ENCODE measurements at places on chromosomes 6 and 20.

DNA sequence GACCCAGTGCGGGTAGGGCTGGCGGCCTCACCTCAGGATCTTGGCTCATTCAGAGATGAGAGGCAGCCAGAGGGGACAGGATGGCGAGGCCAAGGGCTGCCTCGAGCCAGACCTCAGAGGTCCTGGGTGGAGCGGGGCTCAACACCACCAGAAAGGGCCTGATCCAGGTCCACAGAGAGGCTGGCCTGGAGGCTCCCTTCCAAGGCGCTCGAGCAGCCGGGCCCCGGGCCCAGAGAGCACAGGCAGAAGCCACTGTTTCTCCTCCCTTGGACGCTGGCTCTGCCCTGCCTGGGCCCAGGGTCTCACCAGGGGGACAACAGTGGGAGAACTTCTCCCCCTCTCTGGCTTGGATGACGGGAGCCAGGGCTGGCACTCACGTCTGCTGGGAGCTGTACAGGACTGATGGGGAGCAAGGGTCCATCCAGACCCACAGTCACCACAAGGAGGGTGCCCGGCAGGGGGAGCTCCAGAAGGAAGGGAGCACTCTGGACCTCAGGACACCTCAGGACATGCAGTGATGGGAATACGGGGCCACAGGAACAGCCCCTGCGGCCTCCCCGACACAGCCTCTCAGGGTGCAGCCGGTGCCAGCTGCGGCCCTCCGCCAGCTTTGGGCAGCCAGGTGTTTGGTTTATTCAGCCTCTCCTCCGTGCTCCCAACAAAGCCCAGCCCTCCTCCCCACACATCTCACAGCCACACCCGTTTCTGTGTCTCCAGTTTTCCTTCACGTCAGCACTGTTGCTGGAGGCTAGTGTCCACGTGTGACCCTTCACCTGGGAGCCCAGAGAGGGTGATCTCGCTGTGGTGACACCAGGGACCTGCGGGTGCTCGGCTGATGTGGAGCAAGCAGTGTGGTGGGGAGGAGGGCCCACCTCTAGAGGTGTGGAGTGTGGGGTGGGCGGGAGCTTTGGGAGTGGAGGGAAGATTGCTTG is 8.7 kb downstream of the RPS21 start:
- DNase-seq: no peak

- no peak for DNase-seq
Observed at GRCh38 chr6:137039010-137039409, 5.8 kb downstream of the IL20RA start.

GRCh38 chr6:36296240-36296639 is 26.4 kb downstream of the PNPLA1 start:
- no peak for DNase-seq

DNA sequence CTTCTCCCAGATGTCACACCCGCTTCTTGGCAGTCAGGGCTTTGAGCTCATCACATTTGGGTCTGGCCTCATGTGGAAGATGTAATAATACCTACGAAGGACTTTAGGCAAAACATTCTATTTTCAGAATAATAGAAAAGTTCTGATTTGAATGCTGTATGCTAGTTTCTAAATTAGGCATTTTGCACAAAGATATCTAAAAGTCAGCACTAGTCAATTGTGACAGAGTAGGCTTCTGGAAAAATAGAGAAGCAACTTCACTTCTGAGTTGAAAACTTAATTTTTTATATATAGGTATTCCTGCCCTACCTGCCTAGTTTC is 38.3 kb upstream of the CD2AP start:
- no peak for DNase-seq

DNA sequence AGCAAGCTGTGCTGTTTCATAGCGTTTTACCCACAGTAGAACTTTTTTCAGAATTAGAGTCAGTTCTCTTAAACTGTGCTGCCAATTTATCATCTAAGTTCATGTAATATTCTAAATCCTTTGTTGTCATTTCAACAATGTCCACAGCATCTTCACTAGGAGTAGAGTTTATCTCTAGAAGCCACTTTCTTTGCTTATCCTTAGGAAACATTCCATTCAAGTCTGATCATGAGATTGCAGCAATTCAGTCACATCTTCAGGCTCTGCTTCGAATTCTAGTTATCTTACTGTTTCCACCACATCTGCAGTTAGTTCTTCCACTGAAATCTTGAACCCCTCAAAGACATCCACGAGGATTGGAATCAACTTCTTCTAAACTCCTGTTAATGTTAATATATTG is 12.5 kb downstream of the CTNNBL1 start:
- DNase-seq: no peak

- DNase-seq: no peak
Observed at GRCh38 chr6:136317971-136318370, 28.3 kb upstream of the BCLAF1 start.

GRCh38 chr20:61722146-61722678 is 343.5 kb downstream of the TAF4 start:
- DNase-seq: no peak

GRCh38 chr6:110574817-110575216 is 98.4 kb upstream of the SLC22A16 start:
- DNase-seq: no peak

- DNase-seq: no peak
Observed at GRCh38 chr20:50468378-50468798, 41.8 kb upstream of the PTPN1 start.

DNA sequence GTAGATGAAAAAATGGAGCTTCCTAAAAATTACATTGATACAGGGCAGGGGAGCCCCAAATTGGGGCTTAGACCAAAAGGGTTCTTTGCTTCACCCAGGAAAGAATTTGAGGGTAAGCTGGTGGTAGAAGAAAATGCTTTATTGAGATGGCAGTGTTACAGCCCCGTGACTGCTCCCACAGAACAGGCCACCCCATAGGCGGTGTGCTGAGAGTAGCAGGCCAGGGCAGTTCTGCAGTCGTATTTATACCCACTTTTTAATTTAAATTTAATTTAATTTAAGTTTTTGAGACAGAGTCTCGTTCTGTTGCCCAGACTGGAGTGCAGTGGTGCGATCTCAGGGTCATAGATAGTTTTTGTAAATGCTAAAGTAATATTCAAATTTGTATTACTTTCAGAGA is 265.0 kb downstream of the CDH26 start:
- no peak for DNase-seq

GRCh38 chr6:97177905-97178304 is 105.1 kb downstream of the MMS22L start:
- no peak for DNase-seq

- no peak for DNase-seq
Observed at GRCh38 chr6:30769853-30770524, 25.6 kb upstream of the IER3 start.

- no peak for DNase-seq
Observed at GRCh38 chr20:56873836-56874235, 244.7 kb downstream of the TFAP2C start.

DNA sequence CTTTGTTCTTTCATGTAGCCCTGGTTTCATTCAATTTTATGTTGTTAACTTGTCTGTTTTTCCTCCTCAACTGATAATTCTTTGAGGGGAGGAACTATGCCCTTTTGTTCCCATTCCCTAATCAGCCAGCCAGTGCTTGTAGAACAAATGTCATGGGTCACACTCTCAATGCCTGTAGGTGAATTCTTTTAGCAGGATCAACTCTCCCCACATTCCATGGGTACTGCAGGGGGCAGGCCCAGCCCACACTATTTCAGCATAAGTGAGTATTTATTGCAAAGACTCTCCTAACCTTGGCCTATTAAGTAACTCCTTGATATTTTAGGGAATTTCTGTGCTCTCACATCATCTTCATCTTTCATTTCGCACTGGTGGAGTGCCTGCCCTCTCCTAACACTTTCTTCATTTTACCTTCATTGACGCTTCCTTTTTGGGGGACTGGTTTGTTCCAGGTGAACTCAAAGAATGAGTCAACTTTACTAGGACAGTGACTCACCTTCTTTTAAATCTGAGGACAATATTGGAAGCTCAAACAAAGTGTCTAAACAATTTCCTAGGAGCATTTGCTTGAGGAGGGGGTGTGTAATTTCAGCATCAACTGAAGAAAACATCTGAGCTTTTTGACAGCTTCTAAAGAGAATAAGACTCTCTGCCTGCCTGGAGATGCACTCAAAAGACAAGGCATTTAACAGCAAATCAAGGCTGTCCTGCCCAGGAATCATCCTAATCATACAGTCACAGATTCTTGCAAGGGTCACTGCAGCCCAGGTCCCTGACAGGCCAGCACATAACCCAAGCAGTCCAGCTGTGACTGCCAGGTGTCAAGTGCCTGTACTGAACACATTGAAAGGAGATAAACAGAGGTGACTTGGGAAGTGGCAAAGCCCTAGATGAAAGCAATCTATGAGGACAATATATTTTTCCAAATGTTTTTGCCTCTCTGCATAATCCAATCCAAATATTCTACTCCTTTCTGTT is 263.9 kb upstream of the PRND start:
- no peak for DNase-seq

GRCh38 chr20:9996944-9997343 is 37.8 kb upstream of the ANKEF1 start:
- DNase-seq: no peak

DNA sequence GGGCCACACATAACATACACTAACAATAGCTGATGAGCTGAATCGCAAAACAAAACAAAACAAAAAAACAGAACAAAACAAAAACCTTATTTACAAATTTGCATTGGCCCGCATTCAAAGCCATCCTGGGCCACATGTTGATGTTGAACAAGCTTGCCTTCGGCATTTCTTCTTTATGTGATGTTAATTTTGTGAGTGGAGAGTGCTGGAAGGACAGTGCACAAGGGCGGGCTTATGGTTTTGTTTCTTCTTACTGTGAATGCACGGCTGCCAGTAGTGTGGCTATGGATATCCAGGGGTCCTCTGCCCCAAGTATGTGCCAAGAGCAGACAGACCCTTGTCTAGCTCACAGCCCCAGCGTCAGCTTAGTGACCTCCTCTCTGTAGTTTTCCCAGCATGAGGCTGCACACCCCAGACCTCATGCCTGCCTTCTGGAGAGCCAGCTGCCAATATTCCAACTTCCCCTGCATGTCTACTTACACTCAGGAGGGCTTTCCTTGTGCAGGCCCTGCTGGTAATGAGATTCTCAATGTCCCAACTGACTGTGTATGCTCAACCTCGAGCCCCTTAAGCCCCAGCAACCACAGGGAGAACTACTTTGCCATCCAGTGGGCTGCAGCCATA is 24.9 kb downstream of the ZNF292 start:
- no peak for DNase-seq

GRCh38 chr6:137121401-137121997 is 51.9 kb downstream of the IL22RA2 start:
- no peak for DNase-seq

- no peak for DNase-seq
Observed at GRCh38 chr6:20571261-20571660, 37.0 kb downstream of the CDKAL1 start.

Measured in GOT3 (cell line).